Activated gamma-delta T cell treated with anti-CD3 and anti-CD28 coated beads, Interleukin-2, amount 50 U/mL, for 16 hours (primary cell): ENCODE measurements at places on chromosomes 4 and X.

GRCh38 chrX:30943984-30944383 is 54.9 kb upstream of the TAB3 start:
- no peak for DNase-seq

GRCh38 chrX:101164766-101165590 is 54.6 kb upstream of the DRP2 start:
- no peak for DNase-seq

- no peak for DNase-seq
Measured at GRCh38 chr4:25702848-25703247, 47.2 kb downstream of the SLC34A2 start.

DNA sequence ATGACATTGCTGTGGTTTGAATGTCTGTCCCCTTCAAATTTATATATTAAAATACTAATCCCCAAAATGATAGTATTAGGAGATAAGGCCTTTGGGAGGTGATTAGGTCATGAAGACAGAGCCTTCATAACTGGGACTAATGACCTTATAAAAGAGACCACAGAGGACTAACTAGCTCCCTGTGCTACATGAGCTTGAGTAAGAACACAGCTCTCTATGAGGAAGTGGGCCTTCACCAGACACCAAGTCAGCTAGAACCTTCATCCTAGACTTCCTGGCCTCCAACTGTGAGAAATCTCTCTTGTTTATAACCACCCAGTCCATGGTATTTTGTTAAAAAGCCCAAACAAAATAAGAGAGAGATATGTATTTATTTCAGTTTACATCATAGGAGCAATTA is 242.2 kb upstream of the CTSO start:
- DNase-seq = no peak

DNA sequence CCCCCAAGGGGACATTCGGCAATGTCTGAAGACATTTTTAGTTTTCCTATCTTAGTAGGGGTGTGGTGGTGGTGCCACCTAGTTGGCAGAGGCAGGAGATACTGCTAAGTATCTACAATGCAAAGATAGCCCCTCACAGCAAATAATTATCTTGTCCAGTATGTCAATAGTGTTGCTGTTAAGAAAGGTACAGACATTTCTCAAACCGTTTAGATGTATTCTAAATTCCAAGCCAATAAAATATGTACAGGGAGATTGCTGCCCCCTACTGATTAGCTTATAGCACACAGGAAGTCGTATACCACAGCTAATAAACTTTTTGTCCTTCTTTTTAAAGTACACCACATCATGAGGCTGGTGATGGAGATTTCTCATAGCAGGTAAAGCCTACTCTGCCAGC is 260.5 kb downstream of the TMA16 start:
- no peak for DNase-seq

DNA sequence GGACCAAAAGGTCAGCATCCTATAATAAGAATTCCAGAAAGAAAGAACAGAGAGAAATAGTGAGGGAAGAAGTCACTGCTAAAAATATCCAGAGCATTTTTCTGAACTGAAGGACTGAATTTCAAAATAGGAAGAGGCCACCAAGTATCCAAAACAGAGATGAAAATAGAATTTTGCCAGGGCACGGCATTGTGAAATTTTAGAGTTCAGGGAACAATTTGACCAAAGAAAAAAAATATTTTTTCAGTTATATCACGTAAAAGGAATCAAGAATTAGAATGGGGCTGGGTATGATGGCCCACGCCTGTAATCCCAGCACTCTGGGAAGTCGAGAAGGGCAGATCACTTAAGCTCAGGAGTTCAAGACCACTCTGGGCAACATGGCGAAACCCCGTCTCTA is 65.4 kb downstream of the FGFBP1 start:
- no peak for DNase-seq

DNA sequence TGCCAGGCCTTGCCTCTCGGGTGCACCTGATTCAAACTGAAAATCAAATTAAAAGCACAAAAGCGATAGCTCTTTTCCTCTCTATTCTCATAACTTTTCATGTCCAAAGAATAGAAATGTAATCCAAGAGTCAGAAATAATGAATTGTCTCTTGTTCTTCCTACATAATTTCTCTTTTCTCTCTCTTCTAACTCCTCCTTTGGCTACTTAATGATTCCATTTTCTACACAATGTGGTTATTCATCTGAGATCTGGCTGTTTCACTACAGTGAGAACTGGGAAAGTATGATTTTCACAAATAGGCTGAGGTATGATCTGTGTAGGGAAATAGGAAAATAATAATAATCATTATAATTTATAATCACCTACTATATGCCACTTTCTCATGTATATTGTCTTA is 703.5 kb downstream of the PDHA2 start:
- no peak for DNase-seq

DNA sequence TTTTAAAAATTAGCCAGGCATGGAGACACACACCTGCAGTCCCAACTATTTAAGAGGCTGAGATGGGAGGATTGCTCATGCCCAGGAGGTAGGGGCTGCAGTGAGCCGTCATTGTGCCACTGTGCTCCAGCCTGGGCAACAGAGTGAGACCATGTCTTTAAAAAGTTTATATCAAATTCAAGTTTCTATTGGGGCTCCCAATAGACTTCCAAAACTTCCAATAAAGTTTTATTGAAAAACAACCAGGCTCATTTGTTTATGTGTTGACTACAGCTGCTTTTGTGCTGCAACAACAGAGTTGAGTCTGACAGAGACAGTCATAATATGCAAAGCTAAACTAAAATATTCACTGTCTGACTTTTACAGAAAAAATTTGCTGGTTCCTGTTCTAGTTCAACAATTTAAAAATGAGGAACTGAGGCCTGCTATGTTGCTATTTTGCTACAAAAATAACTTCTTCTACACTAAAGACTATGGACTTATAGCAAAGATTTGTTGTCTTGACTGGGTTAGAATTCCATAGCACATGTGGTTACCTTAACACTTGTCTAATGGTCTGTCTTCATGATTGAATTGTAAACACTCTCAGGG is 63.3 kb upstream of the RELL1 start:
- no peak for DNase-seq

DNA sequence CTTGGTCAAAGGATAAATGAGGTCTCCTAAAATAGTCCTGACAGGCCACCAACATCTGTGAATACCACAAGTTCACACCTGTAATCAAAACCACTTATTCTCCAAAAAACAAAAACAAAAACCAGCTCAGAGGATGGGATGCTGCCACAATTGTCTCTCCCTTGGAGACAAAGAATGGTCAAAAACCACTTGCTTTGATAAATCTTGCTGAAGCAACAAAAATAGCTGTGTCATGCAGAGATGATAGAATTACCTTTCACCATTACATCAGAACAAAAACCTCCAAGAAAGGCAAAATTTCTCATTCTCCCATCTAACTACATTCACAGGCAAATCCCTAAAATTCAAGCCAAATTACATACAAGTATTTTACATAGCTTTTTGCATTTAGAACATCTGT is 180.4 kb downstream of the MAML3 start:
- no peak for DNase-seq
